ENCODE measurements at places on chromosomes 11 and 22. TPM values are rescaled to one million over a fixed set of nuclear protein-coding genes. Genes with fewer than 3 reads are reported as not detected.
A peak's percentile ranks its signal among the peaks of the same experiment; 100 is the strongest.

MMP13 gene
- total RNA-seq = not detected

MALAT1 gene
- total RNA-seq = 9,950 TPM

GRCh38 chr11:32935462-32936029 is 42.9 kb downstream of the QSER1 start:
- DNase-seq = no peak

GRCh38 chr11:70627219-70627618 is 228.9 kb downstream of the CTTN start:
- peak; percentile 7 for DNase-seq

- peak; percentile 14 for DNase-seq
These were observed 13.7 kb upstream of the CPT1A start for GRCh38 chr11:68855205-68855981.
